ENCODE measurements at places on chromosomes 1 and 21.
A peak's percentile ranks its signal among the peaks of the same experiment; 100 is the strongest.

DNA sequence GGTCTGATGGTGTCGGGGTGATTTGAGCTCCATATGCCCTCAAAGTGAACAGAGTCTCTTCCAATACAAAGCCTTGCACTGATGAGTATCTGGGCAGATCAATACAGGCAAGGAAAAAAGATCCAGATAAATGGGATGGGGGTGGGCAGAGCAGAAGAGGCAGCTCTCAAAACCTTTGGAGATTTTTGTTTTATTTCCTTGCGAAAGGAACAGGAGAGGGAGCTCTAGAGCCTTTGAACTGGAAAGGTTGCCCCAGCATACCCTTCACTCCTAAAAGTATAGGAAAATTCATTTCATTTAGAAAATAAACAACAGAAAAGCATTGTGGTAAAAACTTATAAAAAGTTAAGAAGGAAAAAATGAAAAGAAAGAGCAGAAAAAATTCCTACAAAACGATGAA lies 31.4 kb upstream of the OLIG2 start:
- DNase-seq, result no peak

DNA sequence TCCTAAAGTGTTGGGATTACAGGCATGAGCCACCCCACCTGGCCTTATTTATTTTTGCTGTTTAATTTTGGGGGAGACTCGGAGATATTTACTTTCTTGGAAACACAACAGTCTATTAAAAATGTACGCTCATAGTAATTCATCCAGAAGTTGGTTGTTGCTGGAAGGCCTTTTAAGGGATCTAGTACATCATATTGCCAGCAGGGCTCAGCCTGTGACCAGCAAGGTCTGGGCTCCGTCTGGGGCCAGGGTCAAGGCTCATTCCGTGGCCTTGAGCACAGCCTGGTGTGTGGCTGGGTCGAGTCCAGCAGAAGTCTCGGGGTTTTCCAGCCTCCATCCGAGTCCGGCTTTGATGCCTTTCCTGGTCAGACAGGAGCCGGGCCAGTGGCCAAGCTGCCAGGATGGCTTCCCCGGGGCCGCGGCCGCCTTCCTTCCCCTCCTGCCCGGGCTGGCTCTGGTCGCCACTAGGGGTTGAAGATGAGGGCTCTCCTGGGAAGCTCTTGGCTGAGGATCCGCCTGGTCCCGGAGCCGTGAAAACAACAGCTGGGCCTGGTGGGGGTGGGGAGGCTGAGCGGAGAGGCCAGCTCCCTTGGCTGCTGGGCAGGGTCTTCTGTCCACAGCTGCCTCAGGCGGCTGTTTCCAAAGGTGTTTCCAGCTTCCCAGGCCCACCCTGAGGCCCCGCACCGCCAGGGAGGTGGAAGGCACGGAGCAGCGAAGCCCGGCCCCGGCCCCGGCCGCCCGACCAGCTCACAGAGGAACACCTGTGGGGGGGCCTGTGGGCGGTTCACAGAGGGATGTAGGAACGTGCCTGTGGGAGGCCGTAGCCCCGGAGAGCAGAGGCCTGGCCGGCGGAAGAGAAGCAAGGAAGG lies 5.1 kb upstream of the VWA1 start:
- peak; percentile 87 for DNase-seq

DNA sequence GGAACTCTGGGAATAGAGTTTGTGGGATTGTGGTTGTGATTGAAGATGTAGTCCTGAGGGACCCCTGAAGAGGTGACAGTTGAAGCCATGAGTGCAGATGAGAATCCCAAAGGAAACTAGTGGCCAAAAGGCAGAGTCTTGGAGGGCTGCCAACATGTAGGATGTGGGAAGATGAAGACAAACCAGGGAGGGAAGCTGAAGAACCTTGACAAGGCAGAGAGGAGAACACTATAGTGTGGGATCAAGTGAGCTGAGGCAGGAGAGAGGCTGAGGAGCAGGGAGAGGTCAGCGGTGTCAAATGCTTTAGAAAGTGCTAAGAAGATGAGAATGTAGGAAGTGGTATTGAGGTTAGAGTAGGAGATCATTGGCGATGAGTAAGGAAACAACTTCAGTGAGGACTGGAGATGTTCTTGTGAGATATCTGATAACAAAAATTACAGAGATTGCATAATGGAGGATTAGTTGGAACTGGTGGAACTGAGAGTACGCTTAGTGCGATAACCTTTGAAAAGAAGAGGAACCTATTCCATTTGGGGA lies 88.5 kb upstream of the VCAM1 start:
- DNase-seq, result peak; percentile 26

DNA sequence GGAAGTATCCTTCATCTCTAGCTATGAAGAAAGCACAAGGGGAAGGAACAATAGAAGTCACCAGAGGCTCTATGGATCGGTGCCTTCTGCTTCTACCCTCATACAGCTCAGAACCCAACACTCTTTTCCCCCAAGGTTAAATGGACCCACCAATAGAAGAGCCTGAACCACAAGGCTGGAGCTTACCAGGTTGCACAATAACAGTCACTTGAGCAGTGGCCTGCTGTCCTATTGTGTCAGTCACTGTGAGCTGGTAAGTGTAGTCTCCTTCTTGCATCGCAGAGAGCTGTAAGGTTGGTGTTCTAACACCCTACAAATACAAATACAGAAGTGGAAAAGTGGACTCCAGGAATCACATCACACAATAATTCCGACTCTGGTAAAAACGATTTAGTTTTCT lies 103.0 kb downstream of the KIAA0319L start:
- no peak for DNase-seq

- DNase-seq, result no peak
These were observed 39.7 kb downstream of the NKAIN1 start for GRCh38 chr1:31199949-31200348.

DNA sequence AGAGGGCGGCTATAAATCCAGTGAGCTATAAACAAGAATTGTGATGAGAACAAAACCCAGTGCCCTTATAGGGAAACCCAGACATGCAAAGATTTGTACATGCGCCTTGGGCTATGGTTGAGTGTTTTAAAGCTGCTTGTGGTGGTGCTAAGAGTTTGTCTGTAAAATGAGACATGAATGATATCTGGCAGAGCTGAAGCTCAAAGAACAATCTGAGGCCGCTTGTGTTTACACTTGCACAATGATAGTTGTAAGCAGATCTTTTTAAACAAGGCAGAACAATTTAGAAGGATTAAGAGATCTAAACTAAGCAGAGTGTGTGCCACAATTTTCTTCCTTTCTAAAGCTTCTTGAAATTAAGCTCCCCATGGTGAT lies 80.4 kb upstream of the ADAMTS5 start:
- DNase-seq, result no peak

- no peak for DNase-seq
These were observed 88.3 kb downstream of the RPE65 start for GRCh38 chr1:68361346-68361910.

- DNase-seq, result no peak
These were observed 3.9 kb upstream of the DIP2A start for GRCh38 chr21:46454634-46455390.

DNA sequence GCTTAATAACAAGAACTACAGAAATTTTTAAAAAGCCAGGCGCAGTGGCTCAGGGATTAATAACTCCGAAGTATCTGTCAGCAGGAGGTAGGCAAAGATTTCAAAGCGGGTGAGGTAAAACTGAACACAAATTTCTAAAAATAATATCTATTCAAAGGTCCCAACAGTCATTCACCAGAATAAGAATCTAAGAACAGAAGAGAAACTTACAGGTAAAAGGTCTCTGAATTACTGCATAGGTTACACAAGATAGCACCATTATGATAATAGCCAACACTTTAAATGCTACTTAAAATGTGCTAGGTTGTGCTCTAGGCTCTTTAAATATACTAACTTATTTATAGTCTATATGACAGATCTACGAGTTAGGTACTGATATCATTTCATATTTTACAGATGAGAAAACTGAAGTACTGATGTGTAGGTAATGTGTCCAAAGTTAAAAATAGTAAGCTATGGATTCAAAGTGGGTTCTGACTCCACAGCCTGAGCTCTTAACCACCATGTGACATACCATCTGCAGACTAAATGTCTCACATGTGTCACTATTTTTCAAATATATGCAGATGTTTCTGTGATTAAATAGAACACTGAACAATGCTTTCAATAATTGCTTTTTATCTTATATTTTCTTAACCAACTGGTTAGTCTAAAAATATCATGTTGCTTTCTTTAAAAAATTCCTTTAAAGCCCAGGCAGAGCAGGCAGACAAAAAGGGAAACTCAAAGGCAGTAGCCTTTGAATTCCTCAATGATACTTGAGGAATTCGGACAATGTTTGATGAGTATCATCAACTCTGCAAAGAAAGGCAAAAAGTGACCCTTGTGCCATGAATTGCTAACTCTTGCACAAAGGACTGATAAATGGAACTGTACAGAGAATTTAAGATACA lies 80.5 kb upstream of the TTC39A start:
- no peak for DNase-seq

GRCh38 chr1:43786201-43786958 lies 79.0 kb downstream of the ST3GAL3 start:
- DNase-seq, result no peak

DNA sequence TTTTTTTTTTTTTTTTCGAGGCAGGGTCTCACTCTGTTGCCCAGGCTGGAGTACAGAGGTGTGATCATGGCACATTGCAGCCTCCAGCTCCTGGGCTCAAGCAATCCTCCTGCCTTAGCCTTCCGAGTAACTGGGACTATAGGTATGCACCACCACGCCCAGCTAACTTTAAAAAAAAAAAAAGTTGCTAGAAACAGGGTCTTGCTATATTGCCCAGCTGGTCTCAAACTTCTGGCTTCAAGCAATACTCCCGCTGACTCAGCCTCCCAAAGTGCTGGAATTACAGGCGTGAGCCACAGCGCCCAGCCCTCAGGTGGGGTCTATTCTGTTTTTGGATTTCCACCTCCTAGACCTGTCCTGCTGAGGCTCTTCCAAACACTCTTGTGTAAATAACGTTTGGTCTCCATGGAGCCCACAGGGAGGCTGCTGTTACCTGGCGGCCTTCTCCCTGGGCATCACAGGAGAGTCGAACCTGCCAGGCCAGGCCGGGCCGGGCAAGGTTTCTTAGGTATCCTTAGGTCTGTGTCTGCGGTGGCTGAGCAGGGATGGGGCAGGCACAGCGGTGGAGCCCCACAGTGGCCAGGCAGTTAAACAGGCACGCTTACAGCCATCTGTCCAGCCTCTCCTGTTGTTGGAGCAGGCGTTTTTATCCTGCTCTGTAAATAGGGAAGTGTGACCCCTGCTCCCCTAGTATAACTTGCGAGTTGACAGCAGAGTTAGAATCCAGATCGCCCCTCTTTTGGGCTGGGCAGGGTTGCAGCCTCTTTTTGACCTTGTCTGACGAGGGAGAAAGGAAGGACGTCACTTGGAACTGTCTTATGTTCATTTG lies 18.8 kb downstream of the PLEKHM2 start:
- DNase-seq, result no peak

DNA sequence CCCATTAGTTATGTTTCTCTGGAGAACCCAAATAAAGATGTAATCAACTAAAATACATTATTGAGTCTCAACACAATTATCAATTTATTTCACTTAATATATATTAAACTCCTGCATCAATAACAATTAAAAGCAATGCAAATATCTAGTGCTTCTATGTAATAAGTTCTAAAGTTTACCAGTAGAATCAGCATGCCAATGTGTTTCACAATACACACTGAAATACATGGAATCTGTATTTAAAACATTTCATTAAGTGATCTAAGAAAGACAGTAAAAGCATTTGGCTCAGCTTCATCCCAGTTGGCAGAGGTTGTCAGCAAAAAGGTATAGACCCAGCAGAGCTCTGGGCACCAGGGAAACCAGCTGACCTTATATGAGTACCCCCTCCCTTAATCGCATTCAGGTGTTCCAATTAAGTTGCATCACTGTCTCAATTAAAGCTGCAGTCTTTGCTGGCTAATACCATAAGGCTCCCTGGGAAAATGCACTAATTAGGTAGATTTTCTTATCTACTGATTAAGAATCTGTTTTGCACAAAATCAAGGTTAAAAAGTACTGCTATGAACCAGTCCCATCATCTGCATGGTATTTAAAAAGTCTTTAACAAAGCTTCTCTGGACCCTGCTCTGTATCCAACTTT lies 63.1 kb downstream of the NIBAN1 start:
- DNase-seq, result no peak

DNA sequence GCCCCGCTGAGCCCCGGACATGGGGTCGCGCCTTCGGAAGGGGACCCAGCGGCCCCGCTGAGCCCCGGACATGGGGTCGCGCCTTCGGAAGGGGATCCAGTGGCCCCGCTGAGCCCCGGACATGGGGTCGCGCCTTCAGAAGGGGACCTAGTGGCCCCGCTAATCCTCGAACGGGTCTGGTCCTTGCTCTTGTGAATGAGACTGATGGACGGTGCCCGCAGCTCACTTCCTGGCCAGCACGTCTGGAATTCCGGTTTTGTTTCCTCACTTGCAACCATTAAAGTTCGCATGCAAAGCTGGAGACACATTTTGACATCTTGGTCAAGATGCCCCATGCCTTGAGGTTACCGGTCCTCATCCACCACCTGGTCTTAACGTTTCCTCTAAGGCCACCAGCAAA lies 5.6 kb downstream of the WRAP73 start:
- DNase-seq, result no peak

GRCh38 chr1:1927751-1928150 lies 8.7 kb upstream of the TMEM52 start:
- DNase-seq, result no peak

- DNase-seq, result no peak
These were observed 44.6 kb upstream of the SLC30A1 start for GRCh38 chr1:211623515-211623914.

DNA sequence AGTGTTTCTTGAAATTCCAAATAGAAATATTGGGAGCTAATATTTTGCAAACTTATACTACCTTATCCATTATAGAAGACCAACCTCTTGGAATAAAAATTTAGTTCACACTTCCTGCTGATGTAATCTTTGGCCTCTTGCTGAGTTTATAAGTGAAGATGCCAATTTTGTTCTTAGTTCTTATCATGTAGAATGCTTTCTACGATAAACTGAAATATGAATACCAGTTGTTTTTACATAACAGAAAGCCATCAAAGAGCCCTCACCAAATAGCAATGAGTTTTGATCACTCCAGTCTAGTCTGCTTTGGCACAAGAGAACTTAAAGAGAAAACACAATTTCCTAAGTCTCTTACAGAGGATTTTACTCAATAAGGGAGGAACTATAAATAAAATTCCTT lies 89.5 kb downstream of the DENND1B start:
- DNase-seq, result no peak

GRCh38 chr1:226939438-226940028 lies 561 bp upstream of the COQ8A start:
- peak; percentile 77 for DNase-seq

- DNase-seq, result no peak
These were observed 310.2 kb upstream of the AJAP1 start for GRCh38 chr1:4344065-4344732.

GRCh38 chr21:33039536-33039935 lies 13.8 kb downstream of the OLIG2 start:
- DNase-seq, result peak; percentile 44

- no peak for DNase-seq
These were observed 56.4 kb downstream of the SASS6 start for GRCh38 chr1:100076319-100076718.

GRCh38 chr1:111234258-111234657 lies 6.7 kb downstream of the CHI3L2 start:
- DNase-seq, result no peak

- DNase-seq, result peak; percentile 35
These were observed 581 bp downstream of the ETV3 start for GRCh38 chr1:157137408-157138219.

Measured in femur (tissue), 1 donor.